Kidney epithelial cell (primary cell): ENCODE measurements at places on chromosomes 1 and 21. TPM values are rescaled to one million over a fixed set of nuclear protein-coding genes. Genes with fewer than 3 reads are reported as not detected.

DNA sequence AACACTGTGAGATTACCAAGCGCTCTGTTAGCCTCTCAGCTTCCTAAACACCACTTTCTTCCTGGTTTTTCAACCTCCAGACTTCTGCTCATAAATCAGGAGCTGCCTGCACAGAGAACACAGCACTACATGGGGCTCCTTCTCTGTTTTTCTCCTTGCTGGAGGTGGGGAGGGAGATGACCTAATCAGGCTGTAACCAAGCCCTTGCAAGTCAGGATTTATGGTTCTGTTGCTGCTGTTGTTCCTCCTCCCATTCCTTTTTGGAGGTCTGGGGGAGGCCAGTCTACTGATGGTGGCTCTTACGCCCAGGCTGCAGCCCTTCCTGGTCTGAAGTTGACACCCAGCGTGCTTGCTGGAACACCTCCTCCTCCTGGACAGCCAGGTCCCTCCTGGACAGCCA lies 80.9 kb upstream of the AJAP1 start:
- DNase-seq = no peak

GRCh38 chr1:158076441-158076840 lies 83.0 kb downstream of the KIRREL1 start:
- DNase-seq = no peak

PODN gene
- not detected in 2 replicates for total RNA-seq

- no peak for DNase-seq
Measured at GRCh38 chr1:82152356-82153271, 351.9 kb downstream of the ADGRL2 start.

DNA sequence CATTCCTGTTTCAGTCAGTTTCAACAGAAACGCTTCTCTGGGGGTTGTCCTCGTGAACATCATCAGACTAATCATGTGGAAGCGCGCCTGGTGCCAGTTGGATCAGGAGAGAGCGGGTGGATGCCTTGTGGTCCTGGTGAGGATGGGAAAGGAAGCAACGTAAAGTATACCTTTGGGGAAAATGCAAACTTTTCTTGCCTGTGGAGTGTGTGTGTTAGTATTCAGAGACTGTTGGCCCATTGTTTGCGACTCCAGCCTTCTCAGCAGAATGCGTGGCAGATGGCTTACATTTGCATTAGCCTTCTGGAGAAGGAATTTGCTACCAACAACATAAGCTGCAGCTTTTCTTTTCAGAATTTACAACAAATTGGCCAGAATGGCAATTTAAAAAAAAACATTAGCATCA lies 173.9 kb downstream of the RWDD3 start:
- no peak for DNase-seq

DNA sequence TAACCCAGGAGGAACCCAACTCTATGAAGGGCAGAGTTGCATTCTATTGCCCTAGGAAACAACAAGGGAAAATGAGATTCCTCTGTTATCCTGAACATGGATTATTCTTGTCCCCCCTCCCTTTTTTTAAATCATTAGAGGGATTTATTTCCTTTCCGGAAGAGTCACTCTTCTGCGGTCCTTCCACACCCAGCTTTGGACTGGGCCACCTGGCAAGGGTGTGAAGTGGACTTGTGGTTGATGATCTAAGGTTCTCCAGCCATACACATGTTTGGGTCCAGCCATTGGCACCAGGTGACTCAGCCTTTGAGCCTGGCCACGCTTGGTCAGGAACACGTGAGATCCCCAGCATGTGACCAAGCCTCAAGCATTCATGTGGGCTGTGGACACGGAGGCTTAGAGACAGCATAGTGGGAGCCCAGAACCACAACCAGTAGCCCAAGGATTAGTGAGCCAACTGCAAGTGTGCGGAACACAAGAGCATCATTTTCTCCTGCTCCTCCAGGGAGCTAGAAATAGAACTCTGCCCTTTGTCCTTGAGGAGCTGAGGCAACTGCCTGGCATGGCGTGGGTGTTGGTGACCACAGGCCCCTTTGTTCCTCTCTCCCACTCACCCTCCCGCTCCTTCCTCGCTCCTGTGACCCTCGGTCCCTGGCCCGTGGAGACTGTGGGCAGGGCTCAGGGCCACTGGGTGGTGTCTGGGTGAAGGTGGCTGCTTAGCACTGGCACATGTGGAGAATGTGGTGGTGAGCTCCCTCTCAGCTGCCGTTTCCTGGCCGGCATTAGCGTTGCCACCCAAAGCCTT lies 50.1 kb downstream of the NENF start:
- DNase-seq = peak; percentile 94

LGR6 gene
- 0.08 and 0.68 TPM in 2 replicates for total RNA-seq

DNA sequence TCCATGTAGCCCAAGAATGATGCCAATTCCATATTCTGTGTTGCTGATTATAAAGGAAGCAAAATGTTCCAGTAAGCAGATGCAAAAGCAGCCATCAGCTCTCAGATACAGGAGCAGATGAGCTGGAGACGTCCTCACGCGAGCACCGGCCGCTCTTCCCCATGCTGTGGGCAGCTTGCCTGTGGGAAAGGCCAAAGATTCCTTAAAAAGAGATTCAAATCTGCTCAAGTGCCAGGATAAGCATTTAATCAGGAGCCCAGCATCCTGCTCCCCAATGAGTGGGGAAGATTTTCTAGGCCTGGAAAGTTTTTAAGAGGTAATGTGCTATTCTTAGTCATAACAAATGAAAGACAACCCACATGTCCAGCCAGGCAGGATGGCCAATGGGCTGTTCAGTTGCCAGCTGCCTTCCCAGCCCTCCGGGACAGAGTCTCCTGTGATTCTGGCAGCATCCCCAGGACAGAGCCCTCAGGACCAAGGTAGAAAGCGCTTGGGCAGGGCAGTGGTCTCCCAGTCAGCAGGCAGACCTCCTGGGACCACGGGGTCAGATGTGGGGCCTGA lies 108.2 kb upstream of the TMPRSS2 start:
- no peak for DNase-seq

GRCh38 chr1:201466492-201466891 lies 2.5 kb downstream of the PHLDA3 start:
- no peak for DNase-seq

DNA sequence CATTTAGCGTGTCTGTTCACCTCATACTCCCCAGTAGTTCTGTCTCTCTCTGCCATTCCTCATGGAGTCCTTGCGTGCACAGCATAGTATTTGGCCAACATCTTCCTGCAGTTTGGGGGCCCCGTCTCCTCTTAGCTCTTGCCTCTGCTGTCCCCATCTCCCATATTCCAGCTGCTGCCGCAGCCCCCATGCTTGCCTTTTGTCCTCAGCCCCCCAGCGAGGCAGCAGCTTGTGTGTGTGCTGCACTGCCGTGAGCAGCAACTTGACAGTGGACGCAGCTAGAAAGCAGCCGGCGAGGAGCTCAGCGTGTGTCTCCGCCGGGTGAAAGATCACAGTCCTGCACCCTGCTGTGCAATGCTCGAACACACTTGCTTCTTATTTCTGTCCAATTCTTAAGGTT lies 164.2 kb upstream of the COL6A1 start:
- DNase-seq = no peak

S100PBP gene
- total RNA-seq = 11.2 and 12.7 TPM in 2 replicates

BMP8B gene
- total RNA-seq = 2.8 and 4.3 TPM in 2 replicates

HSD3B2 gene
- total RNA-seq = not detected in 2 replicates

DNA sequence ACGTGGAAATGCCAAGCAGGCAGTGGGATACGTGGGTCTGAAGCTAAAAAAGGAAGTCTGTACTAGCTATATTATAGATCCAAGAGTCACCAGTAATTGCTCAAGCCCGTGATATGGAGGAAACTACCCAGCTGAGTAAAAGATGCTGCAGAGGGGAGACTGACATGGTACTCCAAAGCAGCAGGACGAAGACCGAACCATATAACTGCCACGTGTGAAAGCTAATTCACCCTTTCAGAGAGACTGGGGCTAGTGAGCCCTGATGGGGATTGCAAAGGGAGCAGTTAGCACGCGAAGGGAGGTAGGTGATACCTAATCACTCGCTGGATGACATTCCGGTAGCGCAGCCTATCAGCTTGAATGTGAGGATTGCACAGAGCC lies 316 bp downstream of the AP4B1 start:
- no peak for DNase-seq

- no peak for DNase-seq
Measured at GRCh38 chr1:57248830-57249229, 175.0 kb downstream of the DAB1 start.

LCA5L gene
- total RNA-seq = 2.0 and 4.4 TPM in 2 replicates

GRCh38 chr21:30072496-30072895 lies 94.1 kb downstream of the CLDN17 start:
- DNase-seq = peak; percentile 5

GRCh38 chr1:47257224-47257623 lies 25.2 kb upstream of the TAL1 start:
- no peak for DNase-seq

GRCh38 chr1:37294529-37294928 lies 179.9 kb upstream of the ZC3H12A start:
- no peak for DNase-seq

PRAMEF7 gene
- 0.08 TPM in 1 of 2 replicates, not detected in the other for total RNA-seq

DNA sequence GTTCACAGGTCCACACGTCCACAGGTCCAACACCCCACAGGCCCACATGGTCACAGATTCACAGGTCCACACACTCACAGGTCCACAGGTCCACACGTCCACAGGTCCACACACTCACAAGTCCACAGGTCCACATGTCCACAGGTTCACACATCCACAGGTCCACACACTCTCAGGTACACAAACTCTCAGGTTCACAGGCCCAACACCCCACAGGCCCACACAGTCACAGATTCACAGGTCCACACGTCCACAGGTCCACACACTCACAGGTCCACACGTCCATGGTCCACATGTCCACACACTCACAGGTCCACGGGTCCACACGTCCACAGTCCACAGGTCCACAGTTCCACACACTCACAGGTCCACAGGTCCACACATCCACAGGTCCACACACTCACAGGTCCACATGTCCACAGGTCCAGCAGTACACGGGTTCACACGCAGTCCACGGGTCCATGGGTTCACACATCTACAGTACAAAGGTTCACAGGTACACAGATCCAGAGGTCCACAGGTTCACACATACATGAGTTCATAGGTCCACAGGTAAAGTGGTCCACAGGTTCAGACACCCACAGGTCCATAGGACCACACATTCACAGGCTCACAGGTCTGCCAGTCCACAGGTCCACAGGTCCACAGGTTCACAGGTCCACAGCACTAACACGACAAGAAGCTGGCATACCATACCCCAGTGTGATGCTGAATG lies 39.3 kb upstream of the COL6A2 start:
- no peak for DNase-seq

DNA sequence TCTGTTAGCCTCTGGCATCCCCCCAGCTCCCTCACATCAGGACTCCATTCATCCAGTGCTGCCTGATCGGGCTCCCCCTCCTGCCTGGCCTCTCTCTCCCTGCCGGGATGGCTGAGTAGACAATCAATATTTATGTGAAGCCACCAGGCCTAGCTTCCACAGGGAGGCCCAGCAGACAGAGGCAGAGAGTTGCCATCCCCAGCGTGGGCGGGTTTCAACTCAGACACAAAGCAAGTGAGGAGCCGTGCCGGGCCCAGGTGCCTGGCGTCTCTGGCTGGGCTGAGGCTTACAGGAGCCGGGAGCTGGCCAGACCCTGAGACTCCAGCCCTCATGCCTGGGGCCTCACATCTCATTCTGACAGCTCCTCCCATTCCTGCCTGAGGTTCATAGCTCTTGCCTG lies 34.5 kb upstream of the ATP2B4 start:
- DNase-seq = no peak

DNA sequence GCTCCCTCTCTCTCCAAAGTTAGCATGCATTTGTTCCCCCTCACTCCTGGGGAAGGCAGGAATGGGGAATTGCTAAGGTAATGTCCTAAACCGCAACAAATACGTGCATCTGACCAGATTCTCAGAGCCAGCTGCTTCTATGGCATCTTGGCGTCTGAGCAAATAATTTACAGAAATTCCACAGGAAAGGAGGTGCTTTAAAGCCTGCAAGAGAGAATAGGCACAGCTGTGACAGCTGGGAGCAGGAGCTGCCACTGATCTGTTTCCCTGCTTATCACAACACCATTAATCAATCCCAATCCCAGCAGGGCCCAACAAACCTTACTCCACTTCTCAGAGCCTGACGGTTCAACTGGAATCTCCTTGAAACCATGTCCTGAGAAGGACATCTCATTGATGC lies 83.5 kb upstream of the ZNF281 start:
- peak; percentile 61 for DNase-seq

BROX gene
- 50.1 and 75.6 TPM in 2 replicates for total RNA-seq

- no peak for DNase-seq
Measured at GRCh38 chr1:65198096-65198495, 50.1 kb downstream of the AK4 start.

- DNase-seq = no peak
Measured at GRCh38 chr1:201336711-201337450, 40.6 kb downstream of the TNNT2 start.

FNDC5 gene
- 0.08 TPM in 1 of 2 replicates, not detected in the other for total RNA-seq

CFHR2 gene
- total RNA-seq = not detected in 2 replicates

DNA sequence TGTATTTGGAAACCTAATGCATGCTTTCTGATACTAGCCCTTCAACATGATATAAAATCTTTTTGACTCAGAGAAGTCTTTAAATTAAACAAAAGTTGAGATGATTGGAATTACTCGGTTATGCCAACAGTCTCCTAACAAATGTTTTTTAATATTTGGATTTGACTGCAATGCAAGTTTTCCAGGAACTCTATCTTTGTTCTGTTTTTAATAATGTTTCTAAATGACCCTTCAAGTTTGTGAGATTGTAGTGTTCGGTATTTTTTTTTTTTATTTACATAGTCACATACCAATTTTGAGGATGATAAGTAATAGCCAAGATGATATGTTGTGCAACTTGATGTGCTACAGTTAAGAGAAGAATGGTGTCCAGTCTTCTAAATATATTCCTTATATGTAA lies 258.0 kb downstream of the FMN2 start:
- no peak for DNase-seq

SEMA4A gene
- total RNA-seq = 2.6 and 3.8 TPM in 2 replicates

SCNM1 gene
- 52.6 and 60.1 TPM in 2 replicates for total RNA-seq

KRTAP19-3 gene
- not detected in 2 replicates for total RNA-seq

DPT gene
- total RNA-seq = not detected in 2 replicates

COL9A2 gene
- total RNA-seq = 19.7 and 20.2 TPM in 2 replicates

SLC35F3 gene
- 1.1 TPM in 2 replicates for total RNA-seq

CASQ1 gene
- not detected in 2 replicates for total RNA-seq

CPLANE2 gene
- 3.5 and 7.6 TPM in 2 replicates for total RNA-seq

LRIG2 gene
- 7.7 and 8.3 TPM in 2 replicates for total RNA-seq
